ENCODE measurements at places on chromosomes 7 and 10.

DNA sequence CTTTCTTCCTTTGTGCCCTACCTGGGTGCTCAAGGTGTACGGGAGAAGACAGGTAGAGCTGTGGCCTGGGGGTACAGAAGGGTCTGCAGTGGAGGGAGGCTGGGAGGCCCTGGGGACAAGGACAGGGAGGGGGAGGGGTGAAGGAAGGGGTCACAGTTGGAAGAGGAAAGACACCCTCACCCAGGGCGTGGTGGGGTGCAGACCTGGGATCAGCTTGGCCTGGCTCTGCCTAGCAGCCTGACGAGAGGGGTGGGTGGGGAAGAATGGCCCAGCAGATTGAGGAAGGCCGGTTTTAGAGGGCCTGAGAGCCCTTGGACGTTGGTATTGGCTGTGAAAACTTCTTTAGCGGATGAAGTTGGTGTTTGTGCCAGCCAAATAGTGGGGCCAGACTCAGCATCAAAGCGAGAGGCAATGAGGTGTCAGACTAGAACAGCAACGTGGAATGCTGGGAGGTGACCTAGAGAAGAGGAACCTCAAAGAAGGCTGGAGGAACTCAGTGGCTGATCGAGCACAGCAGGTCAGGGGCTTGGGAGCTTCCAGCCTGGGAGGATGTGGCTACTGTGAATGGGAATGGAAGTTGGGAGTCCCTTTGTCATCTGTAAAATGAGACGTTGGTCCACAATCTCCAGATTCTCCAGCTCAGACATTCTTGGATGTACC is 18.1 kb upstream of the TRIM8 start:
- DNase-seq = no peak

GRCh38 chr10:89332123-89332633 is 4.4 kb downstream of the IFIT3 start:
- no peak for DNase-seq

- DNase-seq = no peak
These were observed 69.7 kb downstream of the VWA2 start for GRCh38 chr10:114308531-114309363.

DNA sequence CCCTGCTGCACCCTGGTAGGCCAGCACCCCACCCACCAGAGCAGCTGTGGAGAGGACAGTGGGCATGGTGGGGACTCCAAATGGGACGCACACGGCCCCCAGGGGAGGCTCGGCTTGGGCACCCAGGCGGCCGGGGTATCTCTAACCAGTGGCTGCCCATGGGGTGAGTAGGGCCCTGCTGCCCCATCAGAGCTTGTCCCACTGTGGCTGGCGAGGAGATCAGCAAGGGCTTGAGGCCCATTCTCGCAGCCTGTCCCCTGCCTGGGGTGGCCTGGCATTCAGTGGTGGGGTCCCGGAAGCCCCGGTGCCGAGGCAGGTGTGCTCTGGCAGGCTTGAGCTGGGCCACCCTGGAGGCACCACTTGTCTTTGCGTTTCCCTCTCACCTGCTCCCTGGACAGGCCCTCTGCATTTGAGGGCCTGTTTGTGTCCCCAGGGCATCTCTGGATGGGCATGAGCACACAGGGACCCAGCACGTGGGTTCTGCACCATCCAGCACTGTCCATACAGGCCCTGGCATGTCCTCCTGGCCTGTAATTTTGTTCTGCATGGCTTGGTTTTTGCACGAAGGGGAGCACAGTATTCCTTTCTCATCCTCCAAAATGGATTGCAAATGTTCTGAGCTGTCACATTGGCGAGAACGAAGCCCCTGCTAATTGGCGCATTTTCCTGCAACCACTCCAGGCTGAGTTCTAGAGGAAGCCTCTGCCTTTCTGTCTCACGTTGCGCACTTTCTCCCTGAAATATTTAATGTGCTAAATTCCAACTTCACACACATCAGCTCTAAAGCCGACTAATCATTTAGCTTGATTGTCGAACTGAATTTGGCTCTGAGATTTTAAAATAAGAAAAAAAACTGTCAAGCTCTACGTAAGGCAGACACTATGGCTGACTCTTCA is 27.2 kb downstream of the PWWP2B start:
- no peak for DNase-seq

- no peak for DNase-seq
These were observed 216.4 kb downstream of the HECW1 start for GRCh38 chr7:43328785-43329380.

- DNase-seq = no peak
These were observed 43.4 kb downstream of the SH3PXD2A start for GRCh38 chr10:103812004-103812403.

DNA sequence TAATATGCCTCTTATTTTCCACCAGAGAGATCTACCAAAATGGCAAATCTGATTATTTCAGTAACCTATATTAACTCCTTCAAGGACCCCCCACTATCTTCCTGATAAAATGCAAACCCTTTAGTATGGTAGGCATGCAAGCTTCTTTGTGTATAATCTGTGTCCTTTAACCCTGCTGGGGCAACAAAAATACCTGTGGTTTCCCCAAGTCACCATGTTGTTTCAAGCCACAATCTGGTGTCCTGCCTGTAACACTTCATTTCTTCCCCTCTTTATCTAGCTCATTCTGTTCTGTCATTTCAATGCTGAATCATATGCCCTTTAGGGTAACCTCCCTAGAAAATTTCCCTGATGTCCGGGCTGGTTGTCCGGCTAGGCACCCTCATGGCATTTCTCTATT is 5.3 kb downstream of the CALCR start:
- DNase-seq = no peak

GRCh38 chr7:97090761-97091353 is 26.6 kb upstream of the SDHAF3 start:
- DNase-seq = no peak

GRCh38 chr10:94104316-94105000 is 110.7 kb downstream of the PLCE1 start:
- no peak for DNase-seq

DNA sequence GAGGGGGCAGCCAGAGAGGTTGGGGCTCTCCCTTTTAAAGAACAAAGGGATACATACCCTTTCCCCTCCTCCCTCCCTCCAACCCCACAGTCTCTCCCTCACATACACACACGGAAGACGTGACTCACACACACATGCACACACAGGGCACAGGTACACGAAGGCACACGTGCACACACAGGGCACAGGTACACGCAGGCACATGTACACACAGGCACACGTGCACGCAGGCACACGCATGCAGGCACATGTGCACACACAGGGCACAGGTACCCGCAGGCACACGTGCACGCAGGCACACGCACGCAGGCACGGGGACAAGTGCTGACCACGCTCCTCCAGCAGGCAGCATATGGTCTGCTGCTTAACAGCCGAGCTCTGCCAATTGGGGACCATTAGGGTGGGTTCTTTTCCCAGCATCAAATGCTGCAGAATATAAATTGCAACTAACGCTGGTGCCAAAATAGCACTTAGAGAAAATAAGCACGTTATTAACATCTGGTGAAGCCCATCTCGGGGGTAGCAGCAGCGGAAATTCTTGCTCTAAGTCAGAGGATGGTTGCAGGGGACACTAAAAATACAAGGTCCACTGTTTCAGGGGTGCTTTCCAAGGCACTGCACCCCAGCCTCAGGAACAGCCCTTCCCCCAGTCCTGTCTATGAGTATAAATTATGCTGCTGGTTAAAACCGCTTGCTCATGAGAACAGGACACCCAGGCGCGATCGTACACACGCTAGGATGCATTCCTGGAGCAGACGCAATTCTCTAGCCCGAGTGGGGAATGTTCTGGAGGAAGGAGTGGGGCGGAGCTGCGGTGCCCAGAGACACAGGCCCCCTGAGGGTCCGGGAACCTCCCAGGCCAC is 55.2 kb upstream of the TNRC18 start:
- no peak for DNase-seq

DNA sequence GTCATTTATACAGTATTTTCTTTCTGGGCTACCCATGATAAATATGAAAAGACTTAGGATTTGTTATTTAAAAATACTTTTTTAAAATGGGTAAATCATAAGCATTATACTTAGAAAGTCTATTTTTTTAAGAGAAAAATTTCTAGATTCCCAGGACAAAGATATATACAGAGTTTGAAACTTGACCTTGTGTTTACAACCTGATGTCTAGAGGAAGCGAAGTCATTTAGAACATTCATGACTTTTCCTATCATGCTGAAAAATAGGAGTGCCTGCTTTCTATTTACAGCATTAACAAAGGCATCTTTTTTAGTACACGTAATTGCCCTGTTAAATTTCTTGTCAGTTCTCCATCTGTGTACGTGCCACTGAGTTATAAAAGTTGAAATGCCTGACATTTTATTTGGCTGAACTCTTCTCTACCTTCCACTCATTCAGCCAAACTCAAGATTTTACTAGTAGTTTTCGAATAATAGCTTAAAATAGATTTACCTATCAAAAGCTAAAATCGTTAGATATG is 23.0 kb downstream of the GNAT3 start:
- no peak for DNase-seq

GRCh38 chr10:35934642-35934995 is 292.5 kb upstream of the FZD8 start:
- peak; percentile 71 for DNase-seq

- DNase-seq = no peak
These were observed 177.3 kb upstream of the LYZL2 start for GRCh38 chr10:30806850-30807249.

- no peak for DNase-seq
These were observed 49.6 kb upstream of the HELLS start for GRCh38 chr10:94496010-94496409.

All from COR-L47 (cell line).